Left lobe of liver (tissue), 2 donors: ENCODE measurements at places on chromosomes 5 and 9. TPM values are rescaled to one million over a fixed set of nuclear protein-coding genes. Genes with fewer than 3 reads are reported as not detected.
A peak's percentile ranks its signal among the peaks of the same experiment; 100 is the strongest.

GRCh38 chr5:111930449-111930848 is 173.5 kb upstream of the NREP start:
- DNase-seq: no peak

GRCh38 chr5:38598994-38599617 is 42.7 kb upstream of the LIFR start:
- no peak for DNase-seq

The FOXD4L6 gene
- not detected for total RNA-seq

- no peak for DNase-seq
Measured at GRCh38 chr9:77829420-77829819, 181.3 kb upstream of the GNA14 start.

- DNase-seq: no peak
Measured at GRCh38 chr5:177510567-177511053, 984 bp upstream of the DOK3 start.

DNA sequence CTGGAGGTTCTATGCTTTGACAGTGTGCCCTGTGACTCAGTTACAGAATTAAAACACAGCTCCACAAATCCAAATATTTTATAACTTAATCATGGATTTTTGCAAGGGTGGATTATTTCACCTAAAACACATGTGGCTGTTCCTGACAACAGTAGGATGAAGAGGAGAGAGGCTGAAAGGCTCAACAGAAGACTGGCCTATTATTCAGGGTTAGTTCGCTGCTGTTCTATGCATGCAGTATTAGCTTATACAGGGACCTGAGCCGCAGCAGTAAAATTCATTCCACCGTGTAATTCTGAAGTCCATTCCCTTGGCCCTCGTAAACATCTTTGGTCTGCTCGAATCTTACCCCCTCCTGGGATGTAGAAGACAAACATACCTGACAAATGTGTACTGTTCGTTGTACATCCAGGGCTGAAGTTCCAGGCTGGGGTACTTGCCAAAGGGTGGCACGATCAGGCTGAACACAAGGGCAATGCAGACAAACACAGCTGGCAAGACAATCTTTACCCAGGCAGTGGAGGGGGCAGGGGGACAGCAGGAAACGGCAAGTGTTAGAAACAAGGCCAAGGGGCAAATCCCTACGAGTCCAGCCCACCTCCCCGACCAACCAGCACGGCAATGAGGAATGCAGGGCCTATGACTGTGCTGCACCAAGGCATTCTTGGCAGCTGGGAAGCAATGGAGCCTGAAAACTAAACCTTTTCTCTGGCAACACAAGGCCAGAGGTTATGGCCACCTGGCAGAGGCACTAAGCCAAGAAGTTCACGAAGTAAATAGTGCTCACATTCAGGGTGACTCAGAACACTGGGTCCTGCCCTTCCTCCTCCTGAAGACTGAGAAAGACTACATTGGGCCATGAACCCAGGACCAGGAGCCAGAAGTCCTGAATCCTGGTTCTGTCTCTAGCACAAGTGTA is 46.8 kb downstream of the NIPSNAP3B start:
- DNase-seq: peak; percentile 90
